ENCODE measurements at places on chromosomes 7 and 10.

- no peak for DNase-seq
These were observed 125.5 kb downstream of the PTPN20 start for GRCh38 chr10:47036771-47037170.

DNA sequence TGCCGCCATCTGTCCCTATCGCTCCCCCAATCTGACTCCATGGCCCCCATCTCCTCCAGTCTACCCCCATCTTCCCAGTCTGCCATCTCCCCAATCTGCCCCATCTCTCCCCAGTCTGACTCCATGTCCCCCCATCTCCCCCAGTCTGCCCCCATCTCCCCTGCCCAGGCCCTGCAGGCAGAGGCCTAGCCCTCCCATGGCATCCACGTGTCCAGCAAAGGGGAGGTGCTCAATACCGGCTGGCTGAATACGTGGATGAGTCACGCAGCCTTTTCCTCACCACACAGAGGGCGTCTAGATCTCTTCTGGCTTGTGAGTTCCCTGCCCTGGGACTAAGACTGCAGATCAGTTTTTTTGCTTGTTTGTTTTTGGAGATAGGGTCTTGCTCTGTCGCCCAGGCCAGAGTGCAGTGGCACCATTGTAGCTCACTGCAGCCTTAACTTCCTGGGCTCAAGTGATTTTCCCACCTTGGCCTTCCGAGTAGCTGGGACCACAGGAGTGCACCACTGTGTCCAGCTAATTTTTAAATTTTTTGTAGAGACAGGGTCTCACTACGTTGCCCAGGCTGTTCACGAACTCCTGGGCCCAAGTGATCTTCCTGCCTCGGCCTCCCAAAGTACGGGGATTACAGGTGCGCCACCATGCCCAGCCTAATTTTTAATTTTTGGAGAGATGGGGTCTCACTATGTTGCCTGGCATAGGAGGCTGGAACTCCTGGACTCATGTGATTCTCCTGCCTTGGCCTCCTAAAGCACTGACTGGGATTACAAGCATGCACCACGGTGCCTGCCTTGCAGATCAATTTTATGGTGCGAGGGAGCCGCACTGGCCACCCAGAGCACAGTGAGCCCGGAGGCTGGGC, 15.3 kb upstream of the GPR146 start:
- DNase-seq = peak; percentile 83

- no peak for DNase-seq
These were observed 682.7 kb upstream of the IGFBP3 start for GRCh38 chr7:46603780-46604179.

GRCh38 chr10:128930515-128930914, 536.5 kb upstream of the MGMT start:
- no peak for DNase-seq

DNA sequence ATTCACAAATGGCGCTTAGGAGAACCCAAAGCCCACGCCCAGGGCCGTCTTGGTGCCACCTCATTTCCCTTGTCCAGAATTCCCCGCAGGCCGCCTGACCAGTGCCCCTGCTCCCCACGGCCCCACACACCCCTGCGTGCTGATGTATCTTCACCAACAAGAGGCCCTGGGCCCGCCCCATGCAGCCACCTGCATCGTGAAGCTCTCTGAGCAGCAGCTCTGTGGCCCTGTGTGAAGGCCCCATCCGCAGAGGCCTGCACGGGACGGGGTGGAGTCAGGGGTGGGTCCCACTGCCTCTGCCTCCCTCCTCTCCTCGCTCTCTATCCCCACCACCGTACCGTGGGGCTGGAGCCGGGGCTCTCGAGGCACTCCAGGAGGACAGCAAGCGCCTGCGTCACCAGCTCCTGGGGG, 14.7 kb downstream of the BRAT1 start:
- DNase-seq = no peak

- no peak for DNase-seq
These were observed 23.0 kb upstream of the ING3 start for GRCh38 chr7:120927454-120928103.

- DNase-seq = no peak
These were observed 50.1 kb downstream of the SFTPD start for GRCh38 chr10:79898597-79899325.

DNA sequence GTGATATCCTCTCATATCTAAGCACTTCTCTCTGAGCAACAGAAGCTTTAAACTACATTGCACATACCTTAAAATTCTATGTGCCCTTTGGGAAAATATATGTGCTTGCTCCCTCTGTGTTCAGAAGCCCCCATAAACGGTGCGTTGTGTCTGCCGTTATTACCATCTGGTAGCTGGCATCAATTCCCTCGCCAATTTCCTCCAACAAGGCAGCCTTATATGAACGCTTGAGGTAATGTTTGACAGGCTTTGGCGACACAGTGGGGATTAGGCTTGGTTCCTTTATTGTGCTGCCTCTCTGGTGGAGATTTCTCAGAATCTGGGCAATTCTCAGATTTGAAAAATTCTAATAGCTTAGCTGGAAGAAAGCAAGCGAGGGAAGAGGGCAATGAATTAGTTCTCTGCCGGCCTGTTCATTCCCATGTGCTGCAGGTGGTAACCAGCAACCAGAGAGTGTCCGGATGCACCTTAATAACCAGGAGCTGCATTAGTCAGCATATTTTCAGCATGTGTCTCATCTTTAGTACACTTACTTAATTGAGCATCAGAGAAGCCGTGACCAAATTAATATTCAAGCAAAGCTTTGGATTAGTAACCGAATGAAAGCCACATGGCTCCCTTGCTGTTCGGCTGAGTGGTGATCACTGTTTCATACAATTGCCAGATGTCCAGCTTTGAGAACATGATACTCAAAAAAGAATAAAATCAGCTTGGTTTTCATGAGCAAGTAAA, 7.3 kb upstream of the PPP1R17 start:
- DNase-seq = no peak

GRCh38 chr7:121546632-121547543, 150.8 kb upstream of the FAM3C start:
- DNase-seq = no peak

GRCh38 chr10:15789793-15790525, 70.2 kb upstream of the ITGA8 start:
- DNase-seq = no peak

DNA sequence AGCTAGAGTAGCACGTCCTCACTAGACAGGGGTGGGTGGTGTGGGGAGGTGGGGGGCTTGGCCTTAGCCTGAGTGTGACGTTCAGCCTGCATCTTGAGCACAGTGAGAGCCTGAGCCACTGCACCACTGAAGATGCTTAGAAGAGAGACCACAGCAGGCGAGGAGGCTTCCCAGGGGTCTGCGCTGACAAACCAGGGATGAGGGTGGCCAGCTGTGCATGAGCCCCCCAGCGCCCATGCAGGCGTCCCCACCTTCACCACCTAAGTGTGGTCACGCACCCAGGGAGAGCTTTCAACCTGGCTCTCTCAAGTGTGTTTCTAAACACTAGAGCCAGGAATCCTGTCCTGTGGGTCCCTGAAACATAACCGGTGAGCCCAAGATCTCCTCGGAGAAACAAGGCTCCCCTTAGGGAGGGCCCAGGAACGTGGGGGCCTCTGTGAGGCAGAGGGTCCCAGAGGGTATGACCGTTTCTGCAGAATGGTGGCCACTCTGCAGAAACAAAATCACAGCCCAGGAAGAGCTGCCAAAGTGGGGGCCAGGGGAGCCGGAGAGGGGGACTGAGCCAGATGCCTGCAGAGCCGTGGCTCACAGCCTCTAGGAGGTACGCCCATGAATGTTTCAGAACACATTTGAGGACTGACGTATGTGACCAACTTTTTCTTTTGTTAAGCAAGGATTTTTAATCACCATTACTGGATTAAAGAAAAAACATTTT, 85.2 kb upstream of the INSIG1 start:
- peak; percentile 24 for DNase-seq

- DNase-seq = no peak
These were observed 20.4 kb downstream of the GRID2IP start for GRCh38 chr7:6530626-6531491.

- no peak for DNase-seq
These were observed 900 bp upstream of the MICALL2 start for GRCh38 chr7:1459920-1460820.

DNA sequence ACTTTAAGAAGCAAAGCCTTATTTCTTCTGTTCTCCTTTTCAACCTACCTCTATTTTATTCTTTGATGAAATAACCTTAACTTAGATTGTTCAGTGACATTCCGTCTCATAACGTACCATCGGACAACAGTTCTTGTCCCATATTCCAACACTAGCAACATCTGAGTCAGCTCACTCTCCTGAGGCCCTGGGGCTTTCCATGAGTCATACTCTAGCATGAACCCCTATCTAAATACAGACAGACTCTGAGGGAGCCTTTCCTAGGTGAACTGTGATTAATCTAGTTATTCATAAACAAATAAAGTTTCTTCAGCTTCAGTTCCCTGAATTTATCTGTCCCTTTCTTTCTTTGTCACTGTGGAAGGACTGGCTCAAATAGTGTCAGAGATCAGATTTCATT, 168.7 kb upstream of the LYZL1 start:
- DNase-seq = no peak

DNA sequence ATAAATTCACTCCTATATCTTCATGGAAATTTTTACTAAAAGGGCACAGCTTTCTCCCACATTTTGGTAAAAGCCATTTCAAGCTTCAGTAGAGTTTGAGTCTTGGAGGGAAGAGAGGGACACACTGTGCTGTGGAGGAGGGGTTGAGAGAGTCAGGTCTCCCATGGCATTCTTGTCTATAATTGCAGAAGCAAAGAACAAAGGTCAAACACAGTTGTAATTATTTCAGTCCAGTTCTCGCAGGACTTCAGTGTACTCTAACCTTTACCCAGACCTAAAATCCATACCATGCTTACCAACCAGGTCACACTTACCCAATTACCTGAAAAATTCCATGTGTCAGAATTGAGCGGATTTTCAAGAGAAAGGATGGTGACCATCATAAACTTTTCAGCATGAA, 298.4 kb downstream of the XPNPEP1 start:
- no peak for DNase-seq

- DNase-seq = no peak
These were observed 48.4 kb downstream of the FRMD4A start for GRCh38 chr10:14282276-14282675.

Measured in breast epithelium (tissue), 4 donors.